ENCODE measurements at places on chromosomes 7 and 10.

GRCh38 chr10:132807621-132808049 lies 21.7 kb upstream of the NKX6-2 start:
- no peak for DNase-seq

- DNase-seq: no peak
Observed at GRCh38 chr7:150401861-150402631, 22.9 kb downstream of the ZNF775 start.

DNA sequence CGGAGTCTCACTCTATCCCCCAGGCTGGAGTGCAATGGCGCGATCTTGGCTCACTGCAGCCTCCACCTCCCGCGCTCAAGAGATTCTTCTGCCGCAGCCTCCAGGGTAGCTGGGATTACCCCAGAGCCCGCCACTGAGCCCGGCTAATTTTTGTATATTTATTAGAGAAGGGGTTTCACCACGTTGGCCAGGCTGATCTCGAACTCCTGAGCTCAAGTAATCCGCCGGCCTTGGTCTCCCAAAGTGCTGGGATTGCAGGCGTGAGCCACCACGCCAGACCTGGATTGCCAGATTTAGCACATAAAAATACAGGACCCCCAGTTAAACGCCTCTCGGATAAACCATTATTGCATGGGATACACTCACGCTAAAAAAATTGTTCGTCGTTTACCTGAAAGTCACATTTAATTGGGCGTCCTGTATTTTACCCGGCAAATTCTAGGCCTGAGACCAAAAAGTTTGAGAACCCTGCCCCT lies 375 bp upstream of the GATAD1 start:
- DNase-seq: no peak

DNA sequence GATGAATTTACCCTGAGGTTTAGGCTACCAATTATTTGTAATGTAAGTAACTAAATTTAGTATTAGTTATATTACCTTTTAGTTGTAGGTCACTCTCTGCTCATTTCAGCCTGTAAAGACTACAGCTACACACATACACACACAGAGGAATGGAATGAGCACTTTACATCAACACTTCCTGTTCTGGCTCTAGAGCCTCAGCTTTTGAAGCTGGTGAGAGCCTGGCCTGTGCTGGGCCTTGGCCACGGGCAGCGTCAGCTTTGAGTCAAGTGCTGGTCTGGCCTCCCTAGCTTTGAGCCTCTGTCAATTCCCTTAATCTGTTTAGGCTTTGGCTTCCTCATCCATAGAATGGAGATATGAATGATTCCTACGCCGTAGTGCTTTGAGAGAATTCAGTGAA lies 141.7 kb downstream of the EGFR start:
- no peak for DNase-seq

DNA sequence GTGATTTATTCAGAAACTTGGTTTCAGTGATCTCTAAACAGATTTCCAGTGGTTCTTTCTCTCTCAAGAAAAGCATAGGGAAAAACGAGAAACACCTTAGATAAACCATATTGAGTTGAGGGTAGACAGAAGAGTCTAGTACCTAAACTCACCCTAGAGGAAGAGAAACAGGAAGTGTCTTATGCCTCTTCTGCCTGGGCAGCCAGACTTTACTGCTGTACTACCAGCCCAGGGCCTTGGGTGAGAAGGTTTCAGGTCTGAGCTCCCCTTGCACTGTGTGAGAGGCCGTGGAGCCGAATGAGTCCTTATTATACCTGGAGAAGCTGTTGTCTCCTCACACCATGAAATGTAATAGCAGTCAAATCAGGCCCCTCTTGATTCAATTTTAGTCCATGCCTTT lies 18.2 kb downstream of the HIF1AN start:
- no peak for DNase-seq

DNA sequence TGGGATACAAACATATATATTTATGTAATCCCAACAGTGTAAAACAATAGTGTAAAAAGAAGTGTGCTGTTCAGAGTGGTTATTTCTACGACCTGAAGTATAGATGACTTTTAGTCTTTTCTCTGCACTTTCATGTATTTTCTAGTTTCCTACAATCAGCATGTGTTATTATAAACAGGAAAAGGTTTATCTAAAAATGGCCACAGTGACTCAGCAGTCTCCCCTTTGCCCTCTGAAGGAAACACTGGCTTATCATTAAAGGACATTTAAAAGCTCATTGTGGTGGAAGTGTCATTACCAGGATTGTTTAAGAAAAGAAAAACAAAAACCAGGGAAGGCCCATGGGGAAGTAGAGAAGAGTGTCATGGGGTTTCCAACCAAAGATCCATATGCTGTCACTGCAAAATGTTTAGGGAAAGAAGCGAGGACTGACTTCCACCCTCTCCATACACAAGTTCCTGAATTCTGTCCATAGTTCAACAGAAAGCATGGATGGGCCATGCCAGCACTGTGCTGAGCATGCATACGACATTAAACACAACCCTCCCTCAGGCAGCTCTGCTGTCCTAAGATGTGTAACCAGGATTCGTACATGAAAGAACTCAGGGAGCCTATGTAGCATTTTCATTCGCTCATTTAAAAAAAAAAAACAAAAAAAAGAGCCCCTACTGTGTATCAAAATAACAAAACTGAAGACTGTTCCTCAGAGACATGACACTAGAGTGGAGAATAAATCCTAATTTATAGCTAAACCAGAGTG lies 10.2 kb downstream of the CYREN start:
- DNase-seq: peak; percentile 4

DNA sequence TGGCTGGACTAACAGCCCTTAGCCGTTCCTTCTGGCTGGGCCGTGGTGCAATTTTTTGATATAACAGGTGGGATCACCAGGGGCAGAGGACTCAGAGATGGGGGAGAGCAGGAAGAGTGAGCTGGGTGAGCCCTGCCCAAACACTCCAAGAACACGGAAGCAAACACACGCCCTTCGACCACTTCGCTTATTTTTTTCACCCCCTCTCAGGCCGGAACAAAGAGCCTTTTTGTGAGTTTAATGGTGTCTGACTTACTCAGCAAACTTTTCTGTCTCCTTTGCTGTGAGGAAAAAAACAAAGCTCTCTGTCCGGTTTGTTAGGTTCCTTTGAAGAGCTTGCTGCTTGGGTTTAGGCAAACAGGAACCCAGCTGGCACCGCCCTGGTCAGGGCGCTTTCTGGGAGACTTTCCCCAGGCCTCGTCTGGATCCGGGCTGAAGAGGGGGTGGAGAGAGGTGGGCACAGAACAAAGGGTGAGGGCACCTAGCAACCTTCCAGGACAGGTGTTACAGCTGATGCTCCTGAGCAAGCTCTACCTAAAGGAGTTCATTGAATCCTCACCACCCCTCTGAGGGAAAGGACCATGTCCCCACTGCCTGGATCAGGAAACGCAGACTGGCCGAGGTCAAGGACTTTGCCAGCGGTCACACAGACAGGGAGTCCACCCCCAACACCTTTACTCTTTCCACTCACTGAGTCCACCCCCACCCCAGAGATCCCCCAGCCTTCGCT lies 23.3 kb downstream of the CALML3 start:
- no peak for DNase-seq

- DNase-seq: no peak
Observed at GRCh38 chr10:4984971-4985594, 18.6 kb downstream of the AKR1C2 start.

DNA sequence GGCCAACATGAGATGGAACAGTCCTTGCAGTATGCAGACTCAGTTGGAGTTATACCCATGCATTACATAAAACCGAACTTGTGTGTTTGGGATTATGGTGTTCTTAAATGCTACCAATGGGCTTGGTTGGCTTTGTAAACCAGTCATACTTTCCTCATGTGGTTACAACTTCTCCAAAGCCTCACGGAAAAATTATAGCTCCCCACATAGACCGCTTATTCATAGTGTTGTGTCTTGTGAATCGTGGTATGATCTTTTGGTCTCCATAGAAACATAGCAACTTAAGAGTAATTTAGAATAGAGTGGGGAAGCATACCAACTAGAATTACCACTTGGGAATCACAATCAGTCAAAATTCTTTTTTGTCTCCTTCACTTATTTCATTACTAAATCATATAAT lies 112.3 kb upstream of the FZD1 start:
- DNase-seq: no peak

- DNase-seq: no peak
Observed at GRCh38 chr10:101851411-101852116, 8.0 kb upstream of the KCNIP2 start.

DNA sequence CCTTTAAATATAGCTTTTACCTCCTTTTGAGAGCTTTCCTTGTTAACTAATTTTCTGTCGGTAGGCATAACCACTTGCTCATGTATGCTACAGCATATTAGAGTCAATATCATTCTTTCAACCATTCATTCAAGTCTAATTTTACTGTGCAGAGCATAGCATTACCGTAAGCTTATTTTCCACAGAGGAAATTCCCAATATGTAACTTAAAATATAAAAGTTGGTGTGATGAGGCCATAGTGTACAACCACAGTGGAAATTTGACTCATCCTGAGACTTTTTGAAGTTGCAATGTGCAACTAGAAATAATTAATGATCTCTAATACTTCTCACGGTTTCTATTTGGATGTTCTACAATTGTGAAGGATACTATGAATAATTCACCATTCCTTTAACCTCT lies 80.6 kb upstream of the KLF6 start:
- DNase-seq: no peak

DNA sequence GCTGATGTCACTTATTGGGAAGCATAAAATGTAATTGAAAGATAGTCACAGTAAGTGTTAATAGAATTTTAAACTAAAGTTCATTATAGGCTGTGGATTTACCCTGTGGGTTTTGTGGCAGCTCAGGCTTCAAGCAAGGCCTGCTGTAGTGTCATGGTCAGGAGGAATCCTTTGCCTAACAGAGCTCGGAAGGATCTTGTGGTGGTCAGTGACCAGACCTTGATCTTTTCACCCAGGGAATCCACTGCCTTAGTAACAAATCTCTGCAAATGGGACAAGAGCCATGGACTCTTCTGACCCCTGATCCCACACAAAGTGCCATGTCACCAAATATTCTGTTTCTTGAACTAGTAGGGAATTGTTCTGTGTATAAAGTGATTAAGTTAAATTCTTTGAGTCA lies 20.6 kb upstream of the HDAC9 start:
- no peak for DNase-seq

GRCh38 chr7:140592964-140593671 lies 47.5 kb downstream of the DENND2A start:
- no peak for DNase-seq

DNA sequence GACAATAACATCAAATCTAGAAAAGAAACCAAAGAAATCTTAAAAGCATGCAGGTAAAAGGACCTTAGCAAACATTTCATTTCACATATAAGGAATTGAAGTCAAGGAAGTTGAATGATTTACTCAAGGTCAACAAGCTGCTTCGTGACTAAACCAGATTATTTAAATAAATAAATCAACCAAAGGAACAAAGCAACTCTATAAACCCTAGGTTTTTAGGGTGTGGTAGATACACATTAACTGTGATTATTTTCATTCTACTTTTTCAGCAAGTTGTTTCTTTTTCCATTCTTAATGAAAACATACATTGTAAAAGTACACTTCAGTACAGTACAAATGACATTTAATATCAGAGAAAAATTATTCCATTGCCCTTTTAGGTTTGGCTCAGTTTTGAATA lies 382.0 kb upstream of the STEAP1 start:
- DNase-seq: no peak

- no peak for DNase-seq
Observed at GRCh38 chr10:129637846-129638245, 170.8 kb downstream of the MGMT start.

DNA sequence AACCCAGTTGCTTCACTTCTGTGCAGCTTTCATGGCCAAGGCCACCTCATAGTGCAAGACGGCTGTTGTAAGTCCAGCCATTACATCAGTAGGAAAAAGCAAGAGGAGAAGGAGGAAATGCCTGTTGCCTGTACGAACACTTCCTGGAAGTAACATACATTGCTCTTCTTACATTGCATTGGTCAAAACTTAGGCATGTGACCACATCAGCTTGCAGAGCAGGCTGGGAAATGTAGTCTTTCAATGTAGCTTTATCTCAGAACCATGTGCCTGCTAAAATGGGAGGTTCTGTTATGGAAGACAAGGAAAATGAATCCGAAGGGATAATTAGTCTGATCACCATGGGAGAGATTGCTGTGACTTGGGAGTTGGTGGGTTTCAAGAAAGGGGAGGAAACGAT lies 4.3 kb downstream of the SLC29A3 start:
- peak; percentile 54 for DNase-seq

GRCh38 chr7:22417841-22418240 lies 60.9 kb upstream of the RAPGEF5 start:
- DNase-seq: no peak

- no peak for DNase-seq
Observed at GRCh38 chr7:577741-578370, 58.2 kb upstream of the PDGFA start.

DNA sequence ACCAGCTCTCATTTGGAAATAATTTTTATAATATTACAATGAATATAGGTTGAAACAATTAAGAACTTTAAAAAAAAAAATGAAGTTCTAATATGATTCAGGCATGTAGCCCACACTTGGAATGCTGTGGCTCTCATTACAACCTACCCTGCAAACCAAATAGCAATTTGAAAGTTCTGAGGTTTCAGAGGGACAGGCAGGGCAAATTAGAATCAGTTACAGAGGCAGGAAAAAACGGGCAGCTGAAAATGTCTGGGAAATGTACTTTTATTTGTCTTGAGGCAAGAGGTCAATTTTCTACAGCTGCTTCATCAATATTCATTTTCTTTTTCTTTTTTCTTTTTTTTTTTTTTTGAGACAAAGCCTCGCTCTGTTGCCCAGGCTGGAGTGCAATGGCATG lies 95.3 kb downstream of the PIP4K2A start:
- no peak for DNase-seq

GRCh38 chr7:24436131-24436920 lies 136.9 kb upstream of the PALS2 start:
- DNase-seq: no peak

DNA sequence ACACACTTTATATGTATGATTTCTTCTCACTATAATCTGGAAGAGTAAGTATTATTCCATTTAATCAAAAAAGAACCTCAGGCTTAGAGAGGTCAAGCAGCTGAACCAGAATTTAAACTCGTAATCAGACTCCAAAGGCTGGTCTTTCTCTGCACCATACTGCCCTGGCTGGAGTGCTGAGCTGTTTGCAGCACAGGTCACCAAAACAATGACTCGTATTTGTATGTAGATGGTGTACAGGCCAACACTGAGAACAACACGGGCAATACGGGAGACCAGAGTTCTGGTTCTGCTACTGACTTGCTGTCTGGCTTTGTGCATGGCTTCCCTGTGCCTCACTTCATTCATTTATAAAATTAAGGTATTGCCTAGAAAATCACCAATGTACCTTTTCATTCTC lies 57.9 kb downstream of the CDCA7L start:
- no peak for DNase-seq

GRCh38 chr7:92527300-92528187 lies 776 bp downstream of the PEX1 start:
- peak; percentile 68 for DNase-seq

- peak; percentile 61 for DNase-seq
Observed at GRCh38 chr7:130733931-130734814, at the start of gene KLF14. TSS of gene KLF14 (minus strand) at chr7:130734207. CDS start at chr7:130734033, 174 bp downstream.

GRCh38 chr7:128025819-128026218 lies 5.4 kb downstream of the LRRC4 start:
- no peak for DNase-seq

- DNase-seq: no peak
Observed at GRCh38 chr7:116726149-116726548, 54.2 kb downstream of the MET start.
